Ovary (tissue), 10 donors: ENCODE measurements at places on chromosomes 1 and 21.

GRCh38 chr1:66446261-66447001, 87.5 kb upstream of the SGIP1 start:
- DNase-seq, result no peak
- no peaks in the 10 kb centered on the region for H3K4me1 ChIP-seq
- no peaks in the 10 kb centered on the region for H3K36me3 ChIP-seq
- no peak overlapping the region for H3K4me3 ChIP-seq
- H3K27me3 ChIP-seq, result no peaks in the 10 kb centered on the region
- H3K27ac ChIP-seq, result no peak overlapping the region

GRCh38 chr1:153532769-153533599, 2.8 kb downstream of the S100A6 start:
- peak overlapping the region; percentile 31 for H3K27ac ChIP-seq
- H3K36me3 ChIP-seq, result no peaks in the 10 kb centered on the region
- H3K27me3 ChIP-seq, result no peaks in the 10 kb centered on the region

GRCh38 chr1:23904748-23905357, 8.3 kb downstream of the CNR2 start:
- H3K27ac ChIP-seq, result no peak overlapping the region
- H3K4me1 ChIP-seq, result peaks cover 2% of the 10 kb centered on the region
- H3K36me3 ChIP-seq, result no peaks in the 10 kb centered on the region
- no peak overlapping the region for H3K4me3 ChIP-seq
- no peak for DNase-seq
- H3K27me3 ChIP-seq, result no peaks in the 10 kb centered on the region

DNA sequence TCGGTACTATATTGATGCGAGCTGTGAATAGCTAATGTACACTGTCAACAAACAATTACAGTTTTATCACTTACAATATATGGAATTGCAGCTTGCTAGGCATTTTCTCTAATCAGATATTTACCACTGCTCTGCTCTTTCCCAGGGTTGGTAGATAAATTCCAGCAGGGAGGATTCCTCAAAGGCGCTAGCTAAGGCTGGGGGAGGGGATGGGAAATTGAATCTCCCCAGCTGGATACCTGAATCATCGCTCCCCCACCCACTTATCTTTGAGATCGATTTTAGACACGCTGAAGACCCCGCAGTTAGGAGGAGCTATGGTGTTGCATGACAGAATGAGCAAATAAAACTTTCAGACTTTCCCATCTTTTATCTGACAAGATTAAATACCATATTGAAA, 127.2 kb downstream of the CSMD2 start:
- no peak for DNase-seq
- H3K27me3 ChIP-seq, result no peaks in the 10 kb centered on the region
- no peak overlapping the region for H3K27ac ChIP-seq
- H3K36me3 ChIP-seq, result no peaks in the 10 kb centered on the region
- H3K4me1 ChIP-seq, result no peaks in the 10 kb centered on the region
- no peak overlapping the region for H3K4me3 ChIP-seq

- H3K27me3 ChIP-seq, result no peaks in the 10 kb centered on the region
- H3K4me3 ChIP-seq, result no peak overlapping the region
- H3K36me3 ChIP-seq, result no peaks in the 10 kb centered on the region
- DNase-seq, result no peak
These were observed 24.2 kb downstream of the PRKCZ start for GRCh38 chr1:2074396-2074795.
